Small intestine (tissue), 16 donors: ENCODE measurements at places on chromosomes 16 and 17.

DNA sequence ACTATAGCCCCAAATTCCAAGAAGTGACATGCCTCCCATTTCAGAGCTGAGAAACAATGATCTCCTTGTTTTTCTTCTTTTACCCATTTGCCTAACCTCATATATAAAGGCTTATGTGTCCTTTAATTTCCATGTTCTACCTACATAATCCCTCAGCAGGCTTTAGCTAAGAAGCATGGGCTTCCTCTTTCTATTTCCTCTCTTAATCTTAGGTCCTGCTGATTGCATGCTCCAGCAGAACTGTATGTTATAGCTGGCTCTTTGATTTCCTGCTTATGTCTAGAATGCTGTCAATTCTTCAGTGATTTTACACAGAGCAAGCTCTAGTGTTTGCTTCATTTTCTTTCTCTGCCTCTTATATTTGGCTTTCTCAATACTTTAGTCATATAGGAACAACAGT lies 151.7 kb upstream of the COX10 start:
- no peaks in the 10 kb centered on the region for H3K4me1 ChIP-seq
- H3K4me3 ChIP-seq, result no peak overlapping the region
- no peak overlapping the region for H3K27ac ChIP-seq
- H3K27me3 ChIP-seq, result no peaks in the 10 kb centered on the region
- H3K36me3 ChIP-seq, result no peaks in the 10 kb centered on the region
- no peak for DNase-seq

GRCh38 chr16:64196444-64196843 lies 925.4 kb downstream of the CDH11 start:
- no peak for DNase-seq
- H3K4me1 ChIP-seq, result no peaks in the 10 kb centered on the region
- no peaks in the 10 kb centered on the region for H3K27me3 ChIP-seq
- no peak overlapping the region for H3K4me3 ChIP-seq

- DNase-seq, result no peak
- no peaks in the 10 kb centered on the region for H3K4me1 ChIP-seq
- H3K27me3 ChIP-seq, result no peaks in the 10 kb centered on the region
- no peak overlapping the region for H3K4me3 ChIP-seq
- H3K27ac ChIP-seq, result no peak overlapping the region
- no peaks in the 10 kb centered on the region for H3K36me3 ChIP-seq
Observed at GRCh38 chr16:68851601-68852000, 8.3 kb downstream of the TANGO6 start.

DNA sequence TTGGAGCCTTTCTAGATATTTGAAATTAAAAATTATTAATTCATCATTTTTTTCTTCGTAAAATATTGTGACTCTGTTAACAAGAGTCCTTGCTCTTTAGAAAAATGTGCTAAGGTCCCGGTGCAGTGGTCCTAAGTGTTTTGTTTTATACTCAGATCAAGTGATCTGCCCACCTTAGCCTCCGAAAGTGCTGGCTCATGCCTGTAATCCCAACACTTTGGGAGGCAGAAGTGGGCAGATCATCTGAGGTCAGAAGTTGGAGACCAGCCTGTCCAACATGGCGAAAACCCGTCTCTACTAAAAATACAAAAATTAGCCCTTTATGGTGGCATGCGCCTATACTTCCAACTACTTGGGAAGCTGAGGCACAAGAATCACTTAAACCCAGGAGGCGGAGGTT lies 82.6 kb upstream of the LGALS9 start:
- H3K27ac ChIP-seq, result no peak overlapping the region
- DNase-seq, result no peak
- peaks cover 42% of the 10 kb centered on the region for H3K4me1 ChIP-seq
- no peak overlapping the region for H3K4me3 ChIP-seq

DNA sequence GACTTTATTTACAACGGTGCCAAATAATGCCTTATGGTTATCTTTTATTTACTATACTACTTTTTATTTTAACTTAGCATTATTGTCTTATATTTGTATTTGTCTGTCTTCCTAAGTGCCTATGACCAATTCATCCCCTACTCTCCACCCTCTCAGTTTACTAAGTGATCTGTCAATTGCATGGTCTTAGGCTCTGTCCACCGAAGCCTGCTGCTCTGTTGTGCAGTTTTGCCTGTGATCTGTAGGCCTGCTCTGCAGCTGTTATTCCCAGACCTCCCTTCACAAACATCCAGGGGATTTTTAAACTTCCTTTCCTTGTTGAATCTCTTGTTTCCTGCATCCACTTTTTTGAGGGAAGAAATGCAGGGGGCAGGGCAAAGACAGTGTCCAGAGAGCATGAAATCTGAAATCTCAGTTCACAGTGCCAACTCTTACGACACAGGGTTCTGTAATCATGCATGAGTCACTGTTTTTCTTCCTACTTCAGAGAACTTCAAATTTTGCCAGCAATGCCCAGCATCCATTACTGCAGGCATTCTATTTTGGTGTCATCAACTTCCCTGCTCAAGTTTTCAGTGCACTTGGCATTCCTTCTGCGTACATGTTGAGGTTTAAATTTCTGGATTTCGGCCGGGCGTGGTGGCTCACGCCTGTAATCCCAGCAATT lies 11.4 kb downstream of the SLFN5 start:
- H3K27me3 ChIP-seq, result no peaks in the 10 kb centered on the region
- H3K27ac ChIP-seq, result no peak overlapping the region
- no peaks in the 10 kb centered on the region for H3K36me3 ChIP-seq
- H3K4me3 ChIP-seq, result no peak overlapping the region

DNA sequence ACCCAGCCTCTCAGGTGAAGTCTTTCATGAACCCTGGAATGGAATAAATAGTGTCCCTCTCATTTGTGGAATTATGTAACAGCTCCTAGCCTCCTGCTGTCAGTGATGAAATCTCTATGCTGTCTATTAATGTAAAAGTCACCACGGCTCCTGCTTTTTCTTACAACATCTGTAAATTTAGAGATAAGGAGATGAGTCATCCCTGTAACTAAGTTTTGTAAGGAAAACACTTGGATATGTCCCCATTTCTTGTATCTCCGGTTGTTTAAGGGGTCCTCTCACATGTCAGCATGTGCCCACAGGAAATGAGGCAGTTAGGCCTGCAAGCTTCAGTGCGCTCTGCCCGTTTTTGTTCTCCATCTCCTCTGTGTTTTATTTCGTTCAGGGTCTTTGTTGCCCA lies 2.8 kb upstream of the NAT9 start:
- DNase-seq, result peak; percentile 16
- H3K4me1 ChIP-seq, result peaks cover 8% of the 10 kb centered on the region
- H3K27ac ChIP-seq, result no peak overlapping the region
- H3K36me3 ChIP-seq, result peaks cover 1% of the 10 kb centered on the region
- no peaks in the 10 kb centered on the region for H3K27me3 ChIP-seq
- H3K4me3 ChIP-seq, result no peak overlapping the region

GRCh38 chr16:30063893-30064728 lies 1.4 kb upstream of the ALDOA start:
- peak overlapping the region; percentile 100 for H3K4me3 ChIP-seq
- H3K36me3 ChIP-seq, result peaks cover 7% of the 10 kb centered on the region
- peak overlapping the region; percentile 93 for H3K27ac ChIP-seq
- DNase-seq, result peak; percentile 52

GRCh38 chr16:57525761-57526160 lies 10.6 kb downstream of the CCDC102A start:
- peaks cover 20% of the 10 kb centered on the region for H3K4me1 ChIP-seq
- DNase-seq, result no peak
- H3K4me3 ChIP-seq, result no peak overlapping the region
- H3K36me3 ChIP-seq, result no peaks in the 10 kb centered on the region
